ENCODE measurements at places on chromosomes 7 and 10.

- DNase-seq, result no peak
Measured at GRCh38 chr10:80163741-80164341, 31.3 kb downstream of the PLAC9 start.

GRCh38 chr10:50456719-50457118, 167.0 kb downstream of the SGMS1 start:
- no peak for DNase-seq

- no peak for DNase-seq
Measured at GRCh38 chr10:16890691-16891090, 73.5 kb upstream of the RSU1 start.

GRCh38 chr7:1042492-1042833, 1.9 kb upstream of the GPR146 start:
- no peak for DNase-seq

GRCh38 chr7:9846902-9847301, 1126.8 kb upstream of the PHF14 start:
- no peak for DNase-seq

GRCh38 chr10:119319161-119319919, 112.0 kb downstream of the GRK5 start:
- no peak for DNase-seq

DNA sequence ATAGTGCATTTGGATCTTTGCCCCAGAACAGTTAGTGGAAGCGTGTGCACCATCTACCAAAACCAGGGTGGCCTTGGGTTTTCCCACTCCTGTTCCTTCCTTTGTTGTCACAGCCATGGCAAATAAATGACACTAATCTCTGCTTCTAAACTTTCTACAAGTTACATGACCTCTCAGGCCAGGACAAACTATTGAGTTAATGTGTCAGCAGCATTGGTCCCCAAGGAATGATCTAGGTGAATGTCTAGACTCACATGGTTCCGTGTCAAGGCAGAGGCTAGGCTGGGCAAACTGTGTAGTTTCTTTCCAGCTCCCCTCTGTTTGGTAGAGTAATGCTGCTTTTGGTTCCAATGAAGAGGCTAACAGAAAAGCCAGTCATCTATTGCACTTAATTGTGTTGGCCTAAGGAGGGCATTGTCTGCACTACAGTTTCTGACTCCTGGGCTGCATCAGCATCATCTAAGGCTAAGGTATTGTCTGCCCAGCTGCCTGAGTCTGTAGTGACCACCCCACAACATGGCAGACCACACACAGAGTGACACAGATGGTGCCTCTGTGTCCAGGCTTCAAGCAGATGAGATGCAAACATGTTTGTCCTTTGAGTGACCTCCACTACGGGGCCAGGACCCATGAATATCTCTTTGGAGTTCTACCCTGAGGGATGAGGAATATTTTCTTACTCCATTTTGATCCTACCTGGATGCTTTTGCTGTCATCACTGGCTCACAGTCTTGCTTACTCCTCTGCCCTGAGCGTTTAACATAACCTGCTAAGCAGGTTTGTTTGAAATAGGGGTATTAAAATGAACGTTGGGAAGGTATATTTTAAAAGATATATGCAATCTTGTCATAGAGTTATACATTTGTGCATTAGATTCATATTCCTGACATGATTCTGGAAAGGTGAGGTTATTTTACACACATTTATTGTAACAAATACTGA, 1.7 kb downstream of the CYP3A4 start:
- DNase-seq, result no peak

DNA sequence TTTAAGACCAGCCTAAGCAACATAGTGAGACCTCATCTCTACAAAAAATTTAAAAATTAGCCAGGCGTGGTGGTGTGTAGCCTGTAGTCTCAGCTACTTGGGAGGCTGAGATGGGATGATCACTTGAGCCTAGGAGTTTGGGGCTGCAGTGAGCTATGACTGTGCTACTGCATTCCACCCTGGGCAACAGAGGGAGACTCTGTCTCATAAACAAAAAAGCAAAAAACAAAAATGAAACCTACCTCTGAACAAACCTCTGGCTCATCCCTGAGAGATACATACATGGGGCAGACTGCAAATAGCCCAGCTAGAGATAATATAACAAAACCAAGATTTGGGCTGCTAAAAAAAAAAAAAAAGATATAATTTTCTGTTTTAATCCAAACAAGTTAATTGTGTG, 19.5 kb downstream of the C10orf67 start:
- DNase-seq, result no peak
